ENCODE measurements at places on chromosomes 5 and 9. TPM values are rescaled to one million over a fixed set of nuclear protein-coding genes. Genes with fewer than 3 reads are reported as not detected.

C5orf63 gene
- not detected for total RNA-seq

MPDZ gene
- 14.2 TPM for total RNA-seq

MLANA gene
- total RNA-seq, result not detected

GABRP gene
- total RNA-seq, result not detected

PFN3 gene
- not detected for total RNA-seq

CCNJL gene
- 6.6 TPM for total RNA-seq

SPATA6L gene
- not detected for total RNA-seq

ZNF618 gene
- total RNA-seq, result 4.9 TPM

TICAM2 gene
- 4.5 TPM for total RNA-seq

CARD6 gene
- 8.3 TPM for total RNA-seq

NDUFA8 gene
- 88.0 TPM for total RNA-seq

TAF11L10 gene
- not detected for total RNA-seq

TNFAIP8 gene
- 7.6 TPM for total RNA-seq

EPB41L4B gene
- total RNA-seq, result 1.4 TPM

APBA1 gene
- 0.41 TPM for total RNA-seq
